ENCODE measurements at places on chromosomes 13 and 19.

DNA sequence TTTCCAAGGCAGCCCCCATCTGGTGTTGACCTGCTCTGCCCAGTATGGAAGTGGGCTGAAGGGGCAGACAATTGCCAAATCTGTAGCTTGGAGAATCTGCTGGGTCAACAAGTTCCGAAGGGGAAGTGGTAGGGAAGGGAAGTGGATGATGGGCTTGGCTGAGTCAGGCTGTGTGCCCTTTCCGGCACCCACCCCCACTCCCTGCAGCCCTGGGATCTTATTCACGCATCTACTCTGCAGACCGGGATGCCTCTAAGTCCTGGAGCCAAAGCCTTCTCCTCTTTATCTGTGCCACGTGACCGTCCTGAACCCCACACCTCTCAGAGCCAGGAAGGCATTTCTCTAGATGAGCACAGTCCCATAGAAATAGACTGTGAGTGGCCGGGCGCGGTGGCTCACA, 7.5 kb upstream of the C5AR2 start:
- DNase-seq: no peak

- no peak for DNase-seq
These were observed 8.7 kb downstream of the PRR12 start for GRCh38 chr19:49599378-49600295.

- no peak for DNase-seq
These were observed 95.3 kb downstream of the GJA3 start for GRCh38 chr13:20065516-20065915.

GRCh38 chr19:16581145-16581970, 9.1 kb upstream of the SLC35E1 start:
- no peak for DNase-seq

- DNase-seq: no peak
These were observed 61.0 kb downstream of the SHISA2 start for GRCh38 chr13:25990801-25991200.

DNA sequence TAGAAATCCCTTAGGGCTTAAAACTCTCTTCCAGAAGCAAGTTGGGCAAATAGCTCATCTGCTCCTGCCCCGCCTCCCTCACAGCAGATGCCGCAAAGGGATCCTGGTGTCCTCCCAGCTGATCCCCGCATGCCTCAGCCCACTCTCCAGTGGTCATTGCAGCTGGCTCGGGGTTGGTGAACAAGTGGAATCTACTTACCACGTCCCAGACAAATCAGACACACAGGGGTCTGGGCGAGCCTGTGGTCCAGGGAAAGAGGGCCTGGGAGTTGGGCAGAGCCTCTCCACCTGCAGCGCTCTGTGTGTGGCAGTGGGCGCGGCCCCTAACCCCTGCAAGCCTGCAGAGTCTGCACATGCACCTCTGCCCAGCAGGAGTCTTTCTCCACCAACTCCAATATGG, 10.8 kb upstream of the C19orf33 start:
- DNase-seq: no peak

DNA sequence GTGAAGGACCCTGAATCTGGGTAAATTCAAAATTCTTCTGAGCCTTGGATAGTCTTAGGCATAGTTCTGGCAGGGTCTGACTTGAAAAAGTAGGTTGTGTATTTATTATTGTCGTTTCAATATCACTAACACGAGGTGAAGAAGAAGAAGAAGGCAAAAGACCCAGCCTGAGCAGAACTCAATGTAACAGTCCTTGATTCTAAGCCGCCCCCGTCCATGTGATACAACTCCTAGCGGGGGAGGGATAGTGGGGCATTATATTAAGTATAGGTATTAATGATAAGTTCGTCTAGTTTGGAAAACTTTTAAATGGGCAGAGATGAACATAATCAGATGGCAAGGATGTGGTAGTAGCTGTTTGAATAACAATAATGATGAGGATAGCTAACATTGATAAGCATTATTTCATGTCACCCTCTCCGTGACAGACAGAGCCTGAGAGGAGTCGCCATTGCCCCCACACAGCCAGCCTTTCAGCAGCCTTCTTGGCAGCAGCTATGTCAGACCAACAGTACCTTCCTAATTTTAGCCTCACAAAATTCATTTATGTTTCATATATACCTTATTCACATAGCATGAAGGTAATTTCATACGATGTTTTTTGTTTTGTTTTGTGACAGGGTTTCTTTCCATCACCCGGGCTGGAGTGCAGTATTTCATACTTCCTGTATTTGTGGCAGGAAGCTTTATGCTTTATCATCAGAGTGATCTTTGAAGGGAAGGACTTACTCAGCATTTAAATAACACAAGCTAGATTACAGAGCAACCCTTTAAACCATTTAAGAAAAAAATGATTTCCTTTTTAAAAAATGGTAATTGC, 64.4 kb upstream of the NPAS1 start:
- DNase-seq: no peak
